ENCODE measurements at places on chromosomes 7 and 10. TPM values are rescaled to one million over a fixed set of nuclear protein-coding genes. Genes with fewer than 3 reads are reported as not detected.

The CC2D2B gene
- 1.1 TPM for total RNA-seq

The TMEM213 gene
- not detected for total RNA-seq

The HHEX gene
- total RNA-seq: 3.9 TPM

The FAM25C gene
- total RNA-seq: not detected
